AML-193 (cell line): ENCODE measurements at places on chromosomes 5 and 9.

DNA sequence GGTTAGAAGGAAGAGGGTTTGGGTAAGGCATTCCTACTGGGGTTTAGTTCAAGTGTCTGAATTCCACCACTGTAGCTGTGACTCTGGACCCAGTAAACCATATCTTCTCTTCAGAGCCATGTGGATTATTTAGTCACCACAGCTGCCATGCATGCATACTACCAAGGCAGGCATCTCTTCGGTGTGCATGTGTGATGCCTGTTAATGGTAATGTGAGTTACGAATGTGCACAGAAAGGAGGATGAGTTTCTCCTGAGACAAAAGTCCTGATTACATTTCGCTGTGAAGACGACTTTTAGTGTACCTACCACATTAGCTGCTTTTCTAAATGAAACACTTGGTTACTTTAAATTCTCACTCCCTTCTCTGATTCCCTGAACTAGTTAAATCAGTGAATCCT is 9.3 kb downstream of the PBX3 start:
- no peak for DNase-seq

DNA sequence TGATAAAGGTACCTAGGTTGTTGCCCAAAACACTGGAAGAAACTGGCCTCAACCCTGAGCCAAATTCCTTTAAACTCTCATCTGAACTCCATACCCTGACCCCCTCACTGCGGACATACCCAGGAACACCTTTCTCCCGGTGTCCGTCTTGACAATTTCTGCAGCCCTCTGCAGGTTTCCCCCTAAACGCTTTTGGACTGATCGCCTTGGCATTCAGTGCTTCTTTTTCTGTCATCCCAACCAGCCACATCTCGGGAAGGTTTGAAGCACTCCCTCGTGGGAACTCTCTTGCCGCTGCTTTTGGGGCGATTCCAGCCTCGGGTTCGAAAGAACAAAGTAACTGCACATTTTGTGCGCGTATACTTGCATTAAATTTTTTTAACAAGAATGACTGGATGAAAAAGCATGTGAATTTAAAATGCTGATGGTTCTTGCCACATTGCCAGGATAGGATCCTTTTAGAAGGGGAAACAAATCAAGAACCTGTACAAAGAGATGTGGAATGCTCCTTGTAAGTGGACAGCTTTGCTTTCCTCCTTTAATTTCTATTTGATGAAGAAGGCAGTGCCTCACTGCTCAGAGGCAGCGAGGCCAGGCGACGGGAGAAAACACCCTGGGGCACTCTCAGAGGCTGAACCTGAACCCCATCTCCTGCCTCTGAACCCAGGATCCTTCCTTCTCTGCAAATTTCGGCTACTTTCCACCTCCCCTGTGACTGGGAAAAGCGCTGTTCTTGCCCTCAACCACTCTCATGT is 615 bp downstream of the PSMD5 start:
- DNase-seq: no peak

DNA sequence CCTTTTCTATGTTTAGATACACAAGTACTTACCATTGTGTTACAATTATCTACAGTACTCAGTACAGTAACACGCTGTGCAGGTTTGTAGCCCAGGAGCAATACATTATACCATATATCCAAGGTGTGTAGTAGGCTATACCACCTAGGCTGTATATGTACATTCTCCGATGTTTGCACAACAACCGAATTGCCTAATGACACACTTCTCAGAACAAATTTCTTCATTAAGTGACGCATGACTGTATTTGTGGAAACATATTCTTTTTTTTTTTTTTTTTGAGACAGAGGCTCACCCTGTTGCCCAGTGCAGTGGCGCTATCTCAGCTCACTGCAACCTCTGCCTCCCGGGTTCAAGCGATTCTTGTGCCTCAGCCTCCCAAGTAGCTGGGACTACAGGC is 4.0 kb upstream of the RAD23B start:
- no peak for DNase-seq

DNA sequence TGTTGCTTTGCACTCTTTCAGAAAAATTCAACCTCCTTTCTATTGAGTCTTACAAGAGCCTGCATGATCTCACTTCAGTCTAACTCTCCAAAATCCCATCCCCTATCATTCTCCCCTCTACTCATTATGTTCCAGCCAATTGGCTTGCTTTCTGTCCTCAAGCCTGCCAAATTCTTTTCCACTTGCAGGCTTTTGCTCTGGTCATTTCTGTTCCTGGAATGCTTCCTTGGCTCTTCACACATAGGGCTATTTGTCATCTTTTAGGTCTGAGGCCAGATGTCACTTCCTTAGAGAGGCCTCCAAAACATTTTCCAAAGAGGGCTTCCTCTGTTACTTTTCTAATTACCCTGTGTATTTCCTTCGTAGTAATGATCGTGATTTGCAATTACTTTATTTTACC is 11.8 kb upstream of the CHD1 start:
- no peak for DNase-seq

DNA sequence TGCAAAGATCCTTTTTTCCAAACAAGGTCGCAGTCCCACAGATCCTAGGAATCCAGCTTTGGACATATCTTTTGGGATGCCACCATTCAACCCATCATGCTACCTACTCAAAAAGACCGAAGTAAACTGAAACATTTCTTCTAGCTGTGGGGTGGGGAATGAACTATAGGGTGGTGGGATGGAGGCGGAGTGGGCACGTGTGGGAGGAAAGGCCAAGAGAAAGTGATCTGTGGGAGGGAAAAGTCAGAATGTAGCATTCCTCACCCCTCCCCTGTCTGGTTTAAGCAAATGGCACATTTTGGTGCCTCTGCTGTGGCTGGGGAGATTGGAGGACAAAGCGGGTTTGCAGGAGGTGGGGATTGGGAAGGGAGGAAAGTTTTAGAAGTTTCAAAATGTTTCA is 59.2 kb upstream of the IL17B start:
- no peak for DNase-seq

- no peak for DNase-seq
Observed at GRCh38 chr5:2805080-2805479, 53.6 kb upstream of the IRX2 start.

DNA sequence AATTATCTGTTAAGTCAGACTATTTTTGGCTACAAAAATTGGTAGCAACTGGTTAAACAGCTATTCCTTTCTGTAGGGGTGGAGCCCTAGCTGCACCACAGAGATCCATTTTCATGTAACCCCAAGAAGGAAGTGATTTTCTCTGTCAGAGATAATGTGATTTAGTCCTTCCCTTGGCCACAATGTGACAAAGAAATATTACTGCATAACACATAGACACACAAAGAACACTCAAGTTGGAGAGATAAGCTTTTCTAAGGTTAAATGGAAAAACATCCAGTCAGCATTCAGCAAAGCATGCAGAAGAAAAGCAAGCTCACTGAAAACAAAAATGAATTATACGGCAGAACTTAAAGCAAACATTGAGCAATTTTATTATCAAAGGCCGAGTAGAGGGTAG is 227.8 kb upstream of the CDH9 start:
- no peak for DNase-seq

DNA sequence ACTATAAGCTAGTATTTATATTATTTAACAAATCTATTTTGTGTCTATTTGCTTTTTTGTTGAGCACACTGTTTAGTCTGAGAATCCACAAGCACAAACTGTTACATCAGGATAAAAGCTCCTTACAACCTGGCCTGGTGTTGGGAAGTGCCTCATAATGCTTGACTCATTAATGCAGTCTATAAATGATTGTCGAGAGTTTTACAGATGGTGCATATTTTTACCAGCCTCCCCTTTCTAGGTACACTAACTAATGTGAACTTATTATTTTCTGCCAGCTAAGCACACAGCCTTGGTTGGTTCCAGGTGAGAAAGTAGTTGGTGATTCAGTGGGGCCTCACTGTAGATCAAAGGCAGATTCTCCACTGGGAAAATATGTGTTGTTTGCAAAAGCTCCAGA is 151.0 kb upstream of the ADAMTS16 start:
- DNase-seq: no peak

GRCh38 chr5:12805165-12805698 is 901.0 kb upstream of the CTNND2 start:
- DNase-seq: no peak

GRCh38 chr9:126704157-126704891 is 90.6 kb downstream of the LMX1B start:
- DNase-seq: no peak

DNA sequence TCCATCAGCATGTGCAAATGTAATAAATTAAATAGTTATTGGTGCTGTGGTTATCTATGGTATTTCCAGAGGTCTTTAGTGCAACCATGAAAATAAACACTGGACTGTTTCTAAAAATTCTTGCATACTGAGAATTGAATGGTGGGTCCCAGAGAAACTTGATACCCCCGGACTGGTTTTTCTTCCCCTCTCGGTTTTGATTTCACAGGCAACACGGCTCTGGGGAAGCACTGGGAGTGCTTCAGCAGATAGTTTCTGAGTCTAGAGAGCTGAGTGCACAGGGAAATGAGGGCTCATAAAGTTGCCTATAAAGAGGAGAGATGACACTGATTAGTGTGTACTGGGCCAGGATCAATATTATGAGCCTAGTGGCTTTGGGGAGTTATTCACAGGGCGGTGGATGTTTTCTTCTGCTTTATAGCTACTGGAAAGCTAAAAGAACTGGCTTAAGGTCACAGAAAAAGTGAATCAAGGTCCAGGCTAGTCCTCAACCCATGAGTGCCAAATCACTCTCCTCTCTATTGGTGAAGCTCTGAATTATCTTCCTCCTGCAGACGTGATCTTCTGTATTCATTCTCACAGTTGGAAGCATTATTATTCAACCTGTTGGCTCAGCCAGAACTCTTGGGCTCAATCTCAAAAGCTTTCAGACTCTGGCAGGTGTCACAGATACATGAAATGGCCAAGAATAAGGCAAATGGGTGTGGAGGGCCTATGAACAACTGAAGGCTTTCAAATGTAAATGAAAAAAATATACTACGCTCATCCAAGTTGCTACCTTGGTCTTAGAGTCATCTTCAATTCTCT is 170.2 kb upstream of the HMHB1 start:
- no peak for DNase-seq

DNA sequence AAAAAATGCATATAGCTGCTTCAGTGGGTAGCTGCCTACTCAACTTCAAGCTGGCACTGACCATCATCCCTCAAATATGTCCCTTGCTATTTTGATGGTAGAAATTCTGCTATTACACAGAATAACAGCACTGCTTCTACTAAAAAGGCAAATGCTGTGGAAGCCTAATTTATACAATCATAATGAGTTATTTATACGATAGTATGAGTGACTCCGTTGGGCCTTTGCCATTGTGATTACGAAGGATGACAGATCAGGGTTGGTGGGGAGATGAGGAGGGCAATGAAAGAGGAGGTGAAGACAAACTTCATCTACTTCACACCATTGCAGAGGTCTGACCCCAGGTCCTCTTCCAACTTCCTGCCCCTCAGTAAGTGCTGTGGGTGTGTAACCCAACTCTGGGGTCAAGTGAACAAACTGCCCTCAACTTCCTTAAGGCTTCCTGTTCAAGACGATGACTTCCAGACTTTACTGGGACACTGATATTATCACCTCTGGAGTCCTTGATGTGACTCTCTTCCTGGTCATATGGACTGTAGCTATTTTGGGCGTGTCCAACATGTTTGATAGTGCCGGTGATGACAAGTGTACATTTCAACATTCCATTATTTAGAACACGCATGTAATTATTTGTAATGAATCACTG is 74.1 kb upstream of the RPS23 start:
- no peak for DNase-seq
